K562 (cell line): ENCODE measurements at places on chromosomes 7 and 10. TPM values are rescaled to one million over a fixed set of nuclear protein-coding genes. Genes with fewer than 3 reads are reported as not detected.

GRCh38 chr10:124041675-124042445 lies 51.5 kb downstream of the CHST15 start:
- no peak for DNase-seq

- DNase-seq, result no peak
These were observed 91.0 kb downstream of the ELFN1 start for GRCh38 chr7:1761097-1761496.

DNA sequence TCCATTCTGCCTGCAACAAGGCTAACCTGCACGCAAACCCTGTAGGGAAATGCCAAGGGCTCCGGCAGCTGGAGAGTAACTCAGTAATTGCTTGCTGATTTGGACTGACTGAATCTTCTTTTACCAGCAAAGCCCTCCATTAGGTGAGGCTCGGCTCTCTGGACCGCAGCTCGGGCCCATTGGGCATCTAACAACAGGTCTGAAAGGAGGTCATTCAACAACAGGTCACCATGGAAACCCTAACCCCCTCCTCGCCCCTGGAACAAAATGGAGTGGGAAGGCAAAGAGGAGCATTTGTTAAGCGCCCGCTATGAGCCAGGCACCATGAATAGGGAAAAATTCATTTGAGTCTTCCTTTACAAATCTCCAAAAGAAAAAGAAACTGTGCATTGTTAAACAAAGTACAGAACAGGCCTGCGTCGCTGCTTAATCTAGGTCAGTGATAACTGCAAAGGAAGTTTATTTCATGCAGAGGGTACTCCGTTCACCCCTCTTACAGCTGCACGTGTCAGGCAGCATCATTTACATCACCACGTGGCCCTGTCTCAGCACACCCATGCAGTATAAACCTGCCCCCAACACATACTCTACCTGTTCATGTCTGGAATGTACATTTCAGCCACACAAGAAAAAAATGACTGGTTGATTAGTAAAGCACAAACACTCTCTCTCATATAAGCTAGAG lies 248.8 kb upstream of the NEBL start:
- no peak for DNase-seq

The GRM3 gene
- 0.03 TPM in 1 of 2 replicates, not detected in the other for polyA plus RNA-seq

The SPDYE2 gene
- not detected in 2 replicates for polyA plus RNA-seq

The GJD4 gene
- polyA plus RNA-seq, result not detected in 2 replicates
